ENCODE measurements at places on chromosomes 3 and 15.

GRCh38 chr3:76490064-76490463, 549.8 kb upstream of the ROBO2 start:
- DNase-seq = no peak

DNA sequence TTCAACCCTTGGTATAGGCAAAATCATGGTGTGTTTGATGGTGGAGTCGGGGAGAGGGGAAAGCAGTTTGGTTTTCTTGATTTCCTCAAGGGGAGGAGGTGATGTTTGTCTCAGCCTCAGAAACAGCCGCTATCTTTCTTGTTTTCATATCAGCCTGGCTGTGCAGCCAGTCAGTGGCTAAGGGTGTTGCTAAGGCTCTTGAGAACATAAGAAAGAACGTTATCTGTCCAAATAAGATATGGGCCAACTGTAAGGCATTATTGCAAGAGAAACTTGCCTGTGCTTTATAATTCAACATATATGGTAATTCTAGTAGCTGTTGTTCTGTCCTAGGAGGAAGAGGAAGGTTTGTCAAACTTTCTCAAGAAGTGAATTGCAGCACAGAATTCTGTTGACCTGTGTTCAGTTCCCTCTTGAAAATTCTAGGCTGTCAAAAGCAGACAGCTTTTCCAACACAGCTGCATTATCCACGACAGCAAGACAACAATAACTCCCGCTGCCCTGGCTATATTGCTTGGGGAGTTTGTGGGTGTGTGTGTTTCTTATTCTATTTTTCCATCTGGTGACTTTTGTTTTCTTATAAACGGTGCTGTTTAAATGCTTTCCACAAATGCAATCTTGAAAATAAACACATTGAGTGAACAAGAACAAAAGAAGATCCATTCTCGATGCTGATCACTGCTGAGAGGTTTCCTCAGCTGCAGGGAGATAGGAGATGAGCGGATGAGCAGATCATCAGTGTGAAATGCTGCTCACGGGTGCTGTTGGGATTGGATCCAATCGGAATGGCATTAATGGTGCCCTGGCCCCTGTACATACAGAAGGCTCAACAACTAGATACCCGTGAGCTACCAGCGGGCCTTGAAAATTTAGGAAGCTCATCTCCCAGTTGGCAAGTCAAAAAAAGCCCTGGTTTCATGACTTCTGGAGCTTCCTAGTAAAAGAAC, 90.8 kb upstream of the TNFAIP8L3 start:
- no peak for DNase-seq

- DNase-seq = no peak
These were observed 895 bp upstream of the ARHGAP31 start for GRCh38 chr3:119293105-119293870.

- DNase-seq = no peak
These were observed 346.4 kb upstream of the DPPA4 start for GRCh38 chr3:109683746-109684145.

- no peak for DNase-seq
These were observed 545.3 kb downstream of the GBE1 start for GRCh38 chr3:81216192-81216591.

DNA sequence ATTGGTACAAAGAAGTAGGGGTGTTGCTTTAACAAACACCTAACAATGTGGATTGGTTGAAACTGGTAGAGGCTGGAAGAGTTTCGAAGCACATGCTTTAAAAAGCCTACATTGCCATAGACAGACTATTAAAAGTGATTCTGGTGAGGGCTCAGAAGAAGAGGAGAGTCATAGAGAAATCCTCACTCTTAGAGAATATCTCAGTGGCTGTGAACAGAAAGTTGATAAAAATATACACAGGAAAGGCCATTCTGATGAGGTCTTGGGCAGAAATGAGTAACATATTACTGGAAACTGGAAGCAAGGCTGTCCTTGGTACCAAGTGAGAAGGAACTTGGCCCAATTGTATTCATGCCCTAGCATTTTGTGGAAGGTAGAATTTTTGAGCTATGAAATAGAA, 173.7 kb upstream of the CRBN start:
- no peak for DNase-seq

GRCh38 chr3:66997560-66998112, 471 bp upstream of the KBTBD8 start:
- DNase-seq = no peak

GRCh38 chr15:88625943-88626741, 5.0 kb downstream of the AEN start:
- peak; percentile 54 for DNase-seq

GRCh38 chr3:73727117-73727821, 102.5 kb upstream of the PDZRN3 start:
- no peak for DNase-seq

- no peak for DNase-seq
These were observed 71.3 kb downstream of the SMAD6 start for GRCh38 chr15:66773129-66773873.

- DNase-seq = no peak
These were observed 17.7 kb downstream of the PRR23E start for GRCh38 chr3:127210654-127210943.

GRCh38 chr3:113695786-113696645, at the start of gene USF3:
TSS of gene USF3 (minus strand) at chr3:113696642. CDS start at chr3:113674878, 21,764 bp downstream.
- DNase-seq = peak; percentile 91

DNA sequence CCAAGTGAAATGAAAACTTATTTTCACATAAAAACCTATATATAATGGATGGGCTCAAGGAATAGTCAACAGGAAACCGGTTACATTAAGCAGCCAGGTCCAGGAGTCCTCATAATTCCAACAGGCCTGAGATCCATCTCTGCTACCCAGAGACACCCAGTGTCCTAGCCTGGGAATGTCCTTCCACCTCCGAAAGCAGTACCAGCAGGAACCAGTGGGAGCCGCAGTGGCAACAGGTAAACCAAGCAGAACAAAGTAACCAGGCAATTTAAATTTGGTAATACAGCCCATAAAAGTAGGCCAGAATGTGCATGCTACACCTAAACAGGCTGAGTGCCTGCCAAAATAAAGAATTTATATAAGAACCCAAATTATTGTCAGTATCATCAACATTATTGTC, 195.6 kb downstream of the ZBBX start:
- no peak for DNase-seq

DNA sequence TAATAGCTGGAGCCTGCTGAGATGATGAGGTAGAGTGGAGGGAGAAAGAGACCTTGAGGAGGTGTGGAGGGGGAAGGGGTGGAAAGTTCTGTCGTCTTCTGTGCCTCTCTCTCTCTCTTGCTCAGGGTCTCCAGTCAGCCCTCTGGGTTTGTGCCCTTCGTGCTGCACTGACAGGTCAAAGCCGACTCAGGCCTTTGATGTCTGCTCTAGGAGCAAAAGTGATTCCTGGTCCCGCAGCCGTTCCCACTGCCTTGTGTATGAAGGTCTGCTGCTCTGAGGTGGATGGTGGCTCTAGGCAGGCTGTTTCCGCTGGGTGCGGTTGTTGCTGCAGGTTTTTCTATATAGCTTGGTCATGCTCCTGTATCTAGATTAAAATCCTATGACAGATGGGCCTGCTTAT, 89.4 kb downstream of the IGF1R start:
- no peak for DNase-seq

DNA sequence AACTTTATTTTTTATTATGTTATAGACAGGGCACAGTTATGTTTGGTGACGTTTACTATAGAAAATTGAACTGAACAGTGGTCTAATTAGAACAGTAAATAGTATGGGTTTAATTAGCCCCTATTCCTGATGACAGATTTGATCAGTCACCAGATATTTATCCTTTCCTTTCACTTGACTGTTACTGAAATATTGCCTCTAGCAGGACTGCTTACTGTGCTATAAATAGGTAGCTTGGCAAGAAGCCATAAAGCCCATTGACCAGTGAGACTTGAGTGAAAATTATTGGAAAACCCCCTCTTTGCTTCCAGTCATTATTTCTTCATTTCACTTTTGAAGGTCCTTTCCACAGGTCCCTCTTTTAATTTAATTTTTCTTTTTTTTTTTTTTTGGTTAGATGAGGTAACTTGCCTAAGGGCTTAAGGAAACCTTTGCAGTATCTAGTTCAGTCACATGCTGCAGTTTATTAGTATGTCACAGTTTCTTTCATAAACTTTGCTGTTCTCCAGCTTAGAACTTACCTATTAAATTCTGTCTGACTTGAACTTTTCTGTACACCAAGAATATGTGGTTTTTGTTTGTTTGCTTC, 115.6 kb downstream of the ADAMTSL3 start:
- DNase-seq = no peak

- no peak for DNase-seq
These were observed 54.2 kb upstream of the SEMA6D start for GRCh38 chr15:47663101-47663500.

DNA sequence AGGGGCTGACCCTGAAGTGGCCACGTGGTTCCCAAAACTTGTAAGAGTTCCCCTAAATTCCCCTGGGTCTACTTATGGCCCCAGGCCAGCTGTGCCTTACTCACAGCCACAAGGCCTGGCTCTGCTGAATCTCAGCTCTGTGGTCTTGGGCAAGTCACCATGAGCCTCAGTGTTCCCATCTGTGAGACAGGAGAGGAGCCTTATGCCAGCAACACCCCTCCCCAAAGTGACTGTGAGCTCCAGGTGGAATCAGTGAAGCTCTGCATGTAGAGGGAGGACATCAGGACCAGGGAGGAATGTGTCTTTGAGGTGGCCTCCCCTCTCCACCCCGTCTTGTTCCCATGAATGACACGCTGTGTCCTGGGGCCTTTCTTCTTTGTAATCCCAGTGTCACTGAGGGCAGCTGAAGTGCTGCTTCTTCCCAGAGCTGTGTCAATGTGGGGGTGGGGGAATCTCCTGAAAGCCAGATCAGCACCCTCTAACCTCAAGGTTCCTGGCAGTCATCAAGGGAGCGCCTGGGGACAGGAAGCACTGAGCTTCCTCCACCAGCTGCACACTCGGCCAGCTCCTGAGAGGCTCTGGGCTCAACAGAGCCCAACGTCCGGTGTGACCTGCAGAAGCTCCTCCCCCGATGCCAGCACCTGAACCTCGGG, 258.9 kb downstream of the UACA start:
- DNase-seq = peak; percentile 73

DNA sequence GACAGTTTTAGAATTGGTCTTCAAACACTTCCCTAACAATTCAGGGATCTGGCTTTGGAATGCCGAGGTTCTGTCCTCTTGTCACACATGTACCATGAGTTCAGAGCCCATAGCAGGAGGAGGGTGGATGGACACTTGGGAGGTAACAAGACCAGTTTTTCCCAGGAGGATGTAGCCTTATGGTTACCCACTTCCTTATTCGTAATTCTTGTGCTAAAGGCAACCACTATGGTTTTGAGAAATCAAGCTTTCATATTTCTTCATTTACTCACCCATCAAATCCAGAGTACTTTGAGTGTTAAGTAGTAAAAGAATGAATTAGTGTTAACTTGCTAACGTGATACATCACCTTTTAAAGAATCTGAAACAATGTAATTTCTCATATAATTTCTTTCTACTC, 479.6 kb upstream of the ALCAM start:
- DNase-seq = no peak

- peak; percentile 68 for DNase-seq
These were observed at the start of gene SLC35G2 for GRCh38 chr3:136818769-136819391. TSS of gene SLC35G2 (plus strand) at chr3:136819126. CDS start at chr3:136854461, 35,335 bp downstream.

GRCh38 chr15:85702321-85703101, 92.2 kb downstream of the KLHL25 start:
- no peak for DNase-seq

DNA sequence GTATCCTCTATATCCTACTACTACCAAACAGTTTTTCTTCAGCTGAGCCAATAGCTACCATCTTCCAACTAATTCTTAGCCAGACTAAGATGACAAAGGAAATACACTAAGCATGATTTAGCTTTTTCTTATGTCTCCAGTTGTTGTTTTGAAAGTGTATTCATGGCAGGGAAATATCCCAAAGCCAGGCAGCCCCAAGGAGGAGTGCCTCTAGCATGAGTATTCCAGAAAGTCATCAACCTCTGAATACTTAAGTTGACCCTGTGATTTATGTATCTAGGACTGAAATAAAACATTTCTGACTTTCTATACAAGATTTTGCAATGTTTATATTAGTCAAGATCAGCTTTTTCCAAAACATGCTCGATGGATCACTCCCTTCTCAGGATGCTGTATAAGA, 449.1 kb downstream of the IL5RA start:
- DNase-seq = no peak
